ENCODE measurements at places on chromosomes 2 and 18.

DNA sequence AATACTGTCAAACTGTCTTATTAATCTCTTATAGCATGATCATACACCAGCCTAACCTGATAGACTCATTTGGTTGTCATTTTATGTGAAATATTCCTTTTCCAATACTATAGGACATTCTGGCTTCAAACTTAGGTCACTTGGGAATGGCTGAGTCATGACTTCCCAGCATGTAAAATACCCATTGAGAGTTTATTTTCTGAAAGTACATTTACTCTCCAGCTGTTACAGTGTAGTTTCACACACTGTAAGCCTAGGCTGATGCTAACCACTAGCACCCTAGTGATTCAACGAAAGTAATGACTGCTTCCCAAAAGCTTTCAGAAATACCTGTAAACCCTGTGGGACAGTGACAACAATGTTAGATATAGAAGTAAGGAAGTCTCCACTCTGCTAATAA, 93.8 kb downstream of the FIGN start:
- DNase-seq: peak; percentile 52

GRCh38 chr2:29450596-29451222, 335.5 kb downstream of the CLIP4 start:
- DNase-seq: no peak

DNA sequence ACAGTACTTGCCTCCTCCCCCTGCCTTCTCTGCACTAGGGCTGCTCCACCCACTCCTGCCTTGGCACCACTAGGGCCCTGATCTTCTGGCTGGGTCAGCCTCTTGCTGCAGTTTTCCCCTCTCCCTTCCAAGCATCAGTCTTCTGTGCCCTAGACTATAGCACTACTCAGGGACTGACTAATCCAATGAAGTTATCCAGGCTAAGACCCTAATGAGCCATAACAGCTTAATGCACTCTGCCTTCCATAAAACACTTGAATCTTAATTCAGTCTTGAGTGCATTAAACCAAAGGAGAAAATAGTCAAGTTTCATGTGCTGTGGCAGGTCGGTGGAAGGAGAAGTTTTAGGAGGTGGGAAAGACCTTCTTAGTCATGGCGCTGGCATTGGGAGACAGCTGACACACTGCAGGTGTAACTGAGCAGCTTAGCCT, 95.7 kb downstream of the BIN1 start:
- no peak for DNase-seq

- no peak for DNase-seq
Measured at GRCh38 chr2:131029812-131030211, 63.4 kb downstream of the FAM168B start.

DNA sequence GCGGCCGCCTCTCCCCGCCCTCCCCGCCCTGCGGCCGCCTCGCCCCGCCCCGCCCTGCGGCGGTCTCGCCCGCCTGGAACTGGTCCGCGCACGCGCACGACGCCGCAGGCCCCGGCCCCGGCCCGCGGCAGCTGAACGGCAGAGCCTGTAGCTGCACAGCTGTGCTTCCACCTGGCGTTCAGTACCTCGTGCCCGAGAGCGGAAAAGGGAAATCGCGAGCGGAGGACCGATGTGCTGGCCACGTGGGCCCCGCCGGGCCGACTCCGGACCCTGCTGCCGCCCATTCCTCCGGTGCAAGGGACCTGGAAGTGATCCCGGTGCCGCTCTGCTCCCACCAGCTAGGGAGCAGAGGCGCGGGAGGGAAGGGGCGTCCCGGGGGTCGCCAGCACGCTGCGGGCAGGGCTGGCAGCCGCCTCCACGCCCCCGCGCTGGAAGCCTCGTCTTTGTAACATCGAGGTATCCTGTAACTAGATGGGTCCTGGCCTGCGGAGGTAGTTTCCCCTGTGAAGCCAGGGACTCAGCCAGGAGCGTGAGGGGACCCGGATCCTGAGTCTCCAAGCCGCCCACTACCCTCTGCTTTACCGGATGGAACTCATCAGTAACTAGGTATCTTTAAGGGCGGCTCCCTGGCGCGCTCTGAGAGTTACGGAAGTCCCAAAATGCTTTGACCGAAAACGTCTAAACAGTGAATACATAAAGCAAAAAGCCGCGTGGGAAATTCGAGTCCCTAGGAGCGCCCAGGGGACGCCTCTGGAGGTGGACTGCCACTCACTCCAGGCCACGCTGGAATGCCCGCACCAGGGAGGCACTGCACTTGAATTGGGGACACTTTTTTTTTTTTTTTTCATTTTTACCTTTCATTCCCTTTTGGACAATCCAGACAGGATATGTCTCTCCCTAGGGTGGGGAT, 704 bp upstream of the ODC1 start:
- DNase-seq: peak; percentile 91

DNA sequence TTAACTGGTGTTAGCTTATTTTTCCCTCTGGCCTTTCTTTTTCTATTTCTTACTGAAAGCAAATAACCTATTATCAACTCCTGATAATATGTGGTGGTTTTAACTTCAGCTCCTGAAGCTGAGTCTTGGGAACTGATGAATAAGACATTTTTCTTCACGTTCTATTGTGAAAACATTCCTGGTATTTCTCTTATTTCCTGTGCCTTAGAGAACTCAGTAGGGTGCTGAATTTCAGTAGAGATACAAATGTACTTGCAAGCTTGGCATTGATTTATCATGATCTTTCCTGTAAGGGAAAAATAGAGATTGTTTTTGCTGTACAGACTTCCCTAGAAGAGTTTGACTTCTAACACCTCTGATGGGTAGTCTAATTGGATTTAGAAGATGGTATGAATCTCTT, 52.8 kb upstream of the DCC start:
- DNase-seq: peak; percentile 83

DNA sequence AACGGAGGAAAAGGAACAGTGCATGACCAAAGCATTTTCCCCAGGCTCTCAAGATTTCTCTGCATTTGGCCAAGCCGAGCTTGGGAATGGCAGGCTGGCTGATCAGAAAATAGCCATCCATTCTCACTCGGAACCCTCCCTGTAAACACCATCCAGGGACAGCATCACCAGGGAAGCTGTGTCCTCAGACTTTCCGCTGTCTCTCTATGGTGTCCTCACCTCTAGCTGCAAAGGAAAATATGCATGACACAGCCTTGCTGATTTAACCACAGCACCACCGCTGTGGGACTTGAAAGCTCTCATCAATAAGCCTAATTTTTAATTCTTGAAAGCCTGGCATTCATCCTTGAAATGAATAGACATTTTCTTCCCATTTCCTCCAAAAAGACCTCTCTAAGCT, 311.7 kb downstream of the EIPR1 start:
- DNase-seq: no peak

- DNase-seq: peak; percentile 85
Measured at GRCh38 chr2:6576302-6576701, 289.4 kb downstream of the CMPK2 start.

GRCh38 chr2:10101491-10101890, 21.0 kb upstream of the RRM2 start:
- no peak for DNase-seq

DNA sequence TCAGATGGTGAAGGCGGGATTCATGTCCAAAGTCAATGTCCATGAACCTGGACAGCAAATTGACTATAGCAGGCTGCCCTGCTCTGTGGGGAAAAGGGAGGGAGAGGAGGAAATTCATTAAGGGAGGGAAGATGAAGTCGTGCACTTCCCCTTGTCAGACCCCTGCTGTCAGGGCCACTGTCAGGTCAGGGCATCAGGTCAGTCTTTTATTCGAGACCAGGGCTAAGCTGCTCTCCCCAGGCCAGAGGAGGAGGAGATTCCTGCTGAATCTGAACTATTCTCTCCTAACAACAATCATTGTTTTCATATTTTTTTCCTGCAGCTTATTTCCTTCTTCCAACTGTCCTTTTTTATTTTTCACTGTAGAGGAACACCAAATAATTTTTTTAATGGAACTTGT, 17.2 kb downstream of the CNDP1 start:
- DNase-seq: no peak

DNA sequence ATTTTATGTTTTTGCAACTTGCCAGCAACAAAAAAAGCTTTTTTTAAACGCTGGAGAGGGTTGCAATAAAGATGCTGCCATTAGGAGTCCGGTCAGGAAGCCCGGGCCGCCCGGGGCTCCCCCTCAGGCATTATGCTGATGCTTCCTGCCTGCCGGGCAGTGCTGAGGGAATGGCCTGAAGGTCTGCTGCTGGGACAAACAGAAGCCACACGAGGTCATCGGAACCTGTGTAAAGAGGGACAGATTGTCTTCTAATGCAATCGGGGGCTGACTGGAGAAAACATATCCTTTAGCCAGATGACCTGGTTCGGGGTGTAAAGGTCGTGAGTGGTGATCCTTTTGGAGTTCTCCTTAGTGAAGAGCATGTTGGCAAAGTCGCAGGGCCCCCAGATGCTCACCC, 2.3 kb downstream of the IMPA2 start:
- no peak for DNase-seq

- no peak for DNase-seq
Measured at GRCh38 chr2:163757814-163758213, 22.0 kb upstream of the FIGN start.

DNA sequence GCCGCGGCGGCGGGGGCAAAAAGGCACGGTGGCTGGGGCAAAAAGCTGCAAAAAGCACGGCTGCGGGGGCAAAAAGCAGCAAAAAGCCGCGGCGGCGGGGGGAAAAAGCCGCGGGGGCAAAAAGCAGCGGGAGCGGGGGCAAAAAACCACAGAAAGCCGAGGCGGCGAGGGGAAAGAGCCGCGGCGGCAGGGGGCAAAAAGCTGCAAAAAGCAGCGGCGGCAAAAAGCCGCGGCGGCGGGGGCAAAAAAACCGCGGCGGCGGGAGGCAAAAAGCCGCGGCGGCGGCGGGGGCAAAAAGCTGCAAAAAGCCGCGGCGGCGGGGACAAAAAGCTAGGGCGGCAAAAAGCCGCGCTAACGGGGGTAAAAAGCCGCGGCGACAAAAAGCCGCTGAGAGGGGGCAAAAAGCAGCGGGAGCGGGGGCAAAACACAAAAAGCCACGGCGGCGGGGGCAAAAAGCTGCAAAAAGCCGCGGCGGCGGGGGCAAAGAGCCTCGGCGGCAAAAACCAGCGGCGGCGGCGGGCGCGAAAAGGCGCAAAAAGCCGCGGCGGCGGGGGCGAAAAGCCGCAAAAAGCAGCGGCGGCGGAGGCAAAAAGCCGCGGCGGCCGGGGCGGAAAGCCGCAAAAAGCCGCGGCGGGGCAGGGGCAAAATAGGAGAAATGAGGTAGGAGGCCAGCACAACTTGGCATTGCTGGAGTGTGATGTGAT, 123.4 kb downstream of the ANKRD30BL start:
- peak; percentile 4 for DNase-seq

GRCh38 chr2:168416555-168416954, 39.5 kb upstream of the CERS6 start:
- DNase-seq: no peak

All from fibroblast of skin of back (primary cell).